ENCODE measurements at places on chromosomes 3 and 15.

- no peak for DNase-seq
These were observed 5.1 kb downstream of the TRPM7 start for GRCh38 chr15:50681467-50681866.

DNA sequence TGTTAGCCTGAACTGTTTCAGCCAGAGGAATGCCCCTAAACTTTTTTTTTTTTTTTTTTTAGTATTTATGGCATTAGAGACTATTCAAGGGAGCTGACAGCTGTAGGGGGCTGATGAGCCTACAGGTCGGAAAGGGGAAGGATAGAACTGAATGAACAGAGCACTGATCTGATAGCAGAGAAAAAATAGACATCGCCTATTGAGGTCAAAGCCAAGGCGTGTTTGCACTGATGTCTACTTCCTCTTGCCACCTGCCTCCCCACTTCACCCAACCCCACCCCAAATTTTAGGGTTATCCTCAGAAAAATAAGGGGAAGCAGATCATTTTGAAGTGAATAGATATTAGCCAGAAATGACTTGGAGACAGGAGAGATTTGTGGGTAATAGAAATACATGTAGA, 3.0 kb upstream of the ZMAT3 start:
- DNase-seq: no peak

DNA sequence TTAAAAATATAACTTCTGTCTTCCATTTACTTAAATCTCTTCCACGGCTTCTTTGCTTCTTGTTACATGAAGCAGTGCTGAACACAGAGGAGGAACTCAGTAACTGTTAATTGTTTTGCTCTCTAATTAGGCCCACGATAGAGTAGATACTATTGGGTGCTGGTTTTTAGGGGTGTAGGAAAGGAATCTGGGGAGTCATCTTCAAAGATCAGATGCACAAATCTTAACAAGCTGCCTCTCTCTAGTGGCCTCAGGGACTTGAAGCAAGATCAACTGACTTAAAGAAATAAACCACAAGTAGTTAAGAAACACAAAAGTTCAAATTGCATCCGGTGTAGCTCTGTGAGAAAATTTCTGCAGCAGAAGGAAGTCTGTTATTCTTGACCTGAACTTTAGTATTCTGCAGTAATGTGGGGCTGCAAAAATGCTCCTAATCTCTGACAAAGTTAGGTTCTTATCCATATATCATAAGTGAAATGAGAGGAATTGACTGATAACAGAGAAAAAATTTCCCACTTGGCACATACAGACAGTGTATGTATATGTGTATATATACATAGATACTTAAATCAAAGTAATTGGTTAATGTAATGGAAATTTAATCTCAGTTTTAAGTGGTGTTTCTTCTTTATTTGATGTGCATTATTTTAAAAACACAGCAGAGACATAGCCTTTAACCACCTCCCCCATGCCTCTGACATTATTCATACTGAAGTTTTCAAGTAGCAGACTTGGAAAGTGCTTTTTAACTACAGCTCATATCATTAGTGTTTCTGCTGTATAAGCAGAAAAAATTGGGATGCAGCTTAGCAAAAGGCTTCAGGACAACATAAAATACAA, 51.8 kb downstream of the CHST2 start:
- DNase-seq: no peak

DNA sequence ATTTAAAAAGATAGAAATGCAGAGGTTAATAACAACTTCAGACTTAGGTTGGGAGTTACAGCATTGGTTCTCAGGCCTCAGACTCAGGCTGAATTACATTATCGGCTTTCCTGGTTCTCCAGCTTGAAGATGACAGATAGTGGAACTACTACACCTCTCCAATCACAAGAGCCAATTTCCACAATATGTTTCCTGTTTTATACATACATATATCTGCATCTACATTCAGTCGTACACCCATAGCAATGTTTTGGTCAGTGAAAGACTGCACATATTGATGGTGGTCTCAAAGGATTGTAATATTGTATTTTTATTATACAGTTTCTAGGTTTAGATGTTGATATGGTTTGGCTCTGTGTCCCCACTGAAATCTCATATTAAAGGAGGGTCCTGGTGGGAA, 35.4 kb downstream of the AADACL2 start:
- DNase-seq: no peak

GRCh38 chr3:102353148-102353547, 81.7 kb upstream of the ZPLD1 start:
- DNase-seq: no peak

GRCh38 chr3:64188810-64189560, 36.3 kb downstream of the PRICKLE2 start:
- DNase-seq: no peak
